ENCODE measurements at places on chromosomes 11 and 22. TPM values are rescaled to one million over a fixed set of nuclear protein-coding genes. Genes with fewer than 3 reads are reported as not detected.

DNA sequence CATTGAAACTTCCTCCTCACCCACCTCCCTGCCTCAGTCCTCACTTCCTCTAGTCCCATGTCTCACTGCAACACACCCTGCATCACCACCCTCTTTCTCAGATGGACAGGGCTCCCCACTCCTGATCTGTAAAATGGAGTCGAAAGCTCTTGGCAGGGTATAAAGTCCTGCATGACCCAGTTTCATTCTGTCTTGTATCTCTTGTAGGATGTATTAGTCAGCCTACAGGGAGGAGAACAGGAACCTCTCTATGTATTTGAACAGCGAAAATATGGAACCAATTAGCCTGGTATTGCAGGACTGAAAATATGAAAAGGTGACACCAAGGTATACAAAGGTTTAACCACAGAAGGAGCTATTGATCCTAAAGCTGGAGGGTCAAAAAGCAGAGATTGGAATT is 156.9 kb upstream of the SNX19 start:
- H3K36me3 ChIP-seq: no peaks in the 10 kb centered on the region
- H3K4me3 ChIP-seq: no peak overlapping the region
- peaks cover 2% of the 10 kb centered on the region for H3K4me1 ChIP-seq
- no peaks in the 10 kb centered on the region for H3K27me3 ChIP-seq
- no peak for DNase-seq

BMAL1 gene
- total RNA-seq: 13.1 TPM

DNA sequence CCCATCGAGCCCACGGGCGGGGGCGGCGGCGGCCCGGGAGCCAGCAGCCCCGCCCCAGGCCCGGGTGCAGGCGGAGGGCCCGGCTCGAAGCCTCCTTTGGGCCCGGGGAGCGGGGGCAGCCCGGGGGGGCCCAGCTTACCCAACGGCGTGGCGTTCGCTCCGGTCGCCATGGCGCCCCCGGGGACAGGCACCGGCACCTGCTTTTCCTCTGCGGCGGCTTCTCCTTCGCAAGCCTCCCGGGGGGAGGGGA is 194 bp downstream of the SF1 start:
- H3K4me3 ChIP-seq: peak overlapping the region; percentile 65
- peaks cover 17% of the 10 kb centered on the region for H3K36me3 ChIP-seq
- H3K4me1 ChIP-seq: peaks cover 12% of the 10 kb centered on the region
- DNase-seq: no peak

PSMC3 gene
- 107 TPM for total RNA-seq

- no peak overlapping the region for H3K4me3 ChIP-seq
- peak overlapping the region; percentile 83 for H3K27ac ChIP-seq
These were observed 19.6 kb upstream of the C11orf96 start for GRCh38 chr11:43922744-43923405.

FGF19 gene
- not detected for total RNA-seq

GRCh38 chr11:127994736-127995135 is 592.6 kb downstream of the ETS1 start:
- H3K36me3 ChIP-seq: no peaks in the 10 kb centered on the region
- DNase-seq: peak; percentile 90
- H3K4me3 ChIP-seq: no peak overlapping the region
- H3K27me3 ChIP-seq: no peaks in the 10 kb centered on the region
- no peak overlapping the region for H3K27ac ChIP-seq

DNA sequence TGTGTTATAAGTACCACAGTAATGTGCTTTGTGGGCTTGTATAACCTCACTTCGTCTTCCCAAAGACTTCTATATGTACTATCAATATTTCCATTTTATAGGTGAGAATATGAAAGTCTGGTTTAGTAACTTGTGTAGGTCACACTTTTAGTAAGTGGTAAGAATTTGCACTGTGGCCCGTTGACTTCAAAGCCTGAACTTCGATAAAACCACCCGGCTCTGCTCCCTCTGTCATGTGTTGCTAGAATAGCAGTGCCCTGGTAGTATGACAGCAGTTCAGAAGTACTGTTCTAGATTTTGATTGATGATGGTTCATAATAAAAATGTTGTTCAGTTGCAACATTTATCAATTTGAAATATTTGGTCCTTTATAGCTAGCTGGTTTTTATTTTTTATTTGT is 110.2 kb upstream of the SORL1-AS1 start:
- H3K27ac ChIP-seq: no peak overlapping the region
- H3K4me3 ChIP-seq: no peak overlapping the region
- no peak for DNase-seq
- no peaks in the 10 kb centered on the region for H3K27me3 ChIP-seq
- H3K4me1 ChIP-seq: no peaks in the 10 kb centered on the region
- no peaks in the 10 kb centered on the region for H3K36me3 ChIP-seq

DNA sequence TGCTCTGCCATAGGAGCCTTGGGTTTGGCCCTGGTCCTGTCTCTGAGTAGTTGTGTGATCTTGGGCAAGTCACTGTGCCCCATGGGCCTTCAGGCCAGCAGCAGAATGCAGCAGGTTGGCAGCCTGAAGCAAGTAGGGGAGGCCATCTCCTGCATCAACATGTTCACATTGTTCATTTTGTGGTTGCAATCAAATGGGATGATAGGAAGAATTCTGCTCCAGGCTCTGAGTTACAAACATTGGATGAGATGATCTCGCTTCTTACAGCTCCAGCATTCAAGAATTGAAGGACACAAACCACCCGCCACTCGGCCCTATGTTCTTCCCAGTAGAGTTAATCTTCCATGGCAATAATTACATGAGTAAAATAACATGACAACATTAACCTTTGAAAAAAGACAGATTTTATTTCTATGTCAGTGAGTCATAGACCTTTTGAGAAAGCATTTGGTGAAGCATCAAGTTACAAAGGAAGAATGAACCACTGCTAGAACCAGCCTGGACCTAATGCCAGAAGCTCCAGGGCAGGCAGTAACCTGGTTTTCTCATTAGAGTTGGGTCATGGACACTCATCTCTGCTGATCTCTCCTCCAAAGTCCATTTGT is 308.3 kb upstream of the NCAM1 start:
- H3K36me3 ChIP-seq: no peaks in the 10 kb centered on the region
- DNase-seq: peak; percentile 21
- H3K4me3 ChIP-seq: no peak overlapping the region
- H3K27me3 ChIP-seq: no peaks in the 10 kb centered on the region
- H3K4me1 ChIP-seq: peaks cover 4% of the 10 kb centered on the region

CDC42EP1 gene
- total RNA-seq: 11.8 TPM
